Progenitor cell of endocrine pancreas (in vitro differentiated cells): ENCODE measurements at places on chromosomes 11 and 22. TPM values are rescaled to one million over a fixed set of nuclear protein-coding genes. Genes with fewer than 3 reads are reported as not detected.

SAA4 gene
- not detected in 2 replicates for total RNA-seq

OR8G1 gene
- total RNA-seq: not detected in 2 replicates

YPEL1 gene
- 24.9 and 30.5 TPM in 2 replicates for total RNA-seq

ZFP91 gene
- total RNA-seq: 48.3 and 51.2 TPM in 2 replicates

FAT3 gene
- total RNA-seq: 11.9 and 16.4 TPM in 2 replicates

GNB1L gene
- total RNA-seq: 9.0 and 9.9 TPM in 2 replicates

TSSK2 gene
- not detected in 2 replicates for total RNA-seq

APOBEC3H gene
- not detected in 2 replicates for total RNA-seq

DRD4 gene
- 1.1 and 2.7 TPM in 2 replicates for total RNA-seq

GRCh38 chr22:44436736-44437135 is 61.3 kb downstream of the RTL6 start:
- no peak for DNase-seq

DNA sequence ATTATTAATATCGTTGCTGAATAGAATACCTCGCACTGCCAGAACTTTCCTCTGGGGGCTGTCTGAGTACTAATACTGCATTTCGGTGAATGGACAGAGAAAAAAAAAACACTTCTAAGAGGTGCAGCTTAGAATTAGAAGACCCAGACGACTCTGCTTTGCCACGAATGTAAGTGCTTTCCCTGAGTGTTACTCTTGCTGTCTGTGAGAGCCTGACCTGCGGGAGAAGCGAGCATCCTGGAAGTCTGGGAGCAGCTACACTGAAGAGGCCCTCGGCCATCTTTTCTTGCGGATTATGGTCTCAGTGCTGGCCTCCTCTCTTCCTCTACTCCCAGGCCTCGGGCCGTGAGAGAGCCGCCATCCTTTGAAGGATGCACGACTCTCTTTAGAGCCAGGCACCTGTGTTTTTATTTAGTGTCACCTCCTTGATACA is 94.9 kb downstream of the SCN3B start:
- DNase-seq: no peak

DNA sequence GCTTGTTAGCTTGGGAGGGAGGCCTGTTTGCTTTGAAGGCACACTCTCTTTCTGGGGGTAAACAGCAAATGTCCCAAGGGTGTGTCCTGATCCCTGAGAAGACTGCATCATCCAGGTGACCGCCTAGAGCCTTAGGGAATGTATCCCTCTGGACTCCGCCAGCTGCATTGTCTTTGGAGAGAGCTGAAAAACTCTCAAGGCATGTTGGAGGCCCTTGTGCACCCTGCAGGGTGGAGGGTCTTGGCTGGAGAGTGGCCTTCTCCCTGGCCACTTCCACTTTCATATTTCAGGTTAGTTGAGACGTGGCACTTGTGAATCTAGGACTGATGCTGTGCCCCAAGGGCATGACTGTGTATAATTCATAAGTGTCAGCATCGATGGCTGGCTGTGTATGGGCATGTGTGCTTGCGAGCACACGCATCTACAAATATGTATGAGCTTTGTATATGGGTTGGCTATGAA is 70.6 kb downstream of the ZBTB16 start:
- DNase-seq: no peak

- no peak for DNase-seq
Observed at GRCh38 chr11:35632301-35632700, 14.0 kb downstream of the FJX1 start.

- no peak for DNase-seq
Observed at GRCh38 chr11:7520981-7521487, 7.2 kb downstream of the PPFIBP2 start.

DNA sequence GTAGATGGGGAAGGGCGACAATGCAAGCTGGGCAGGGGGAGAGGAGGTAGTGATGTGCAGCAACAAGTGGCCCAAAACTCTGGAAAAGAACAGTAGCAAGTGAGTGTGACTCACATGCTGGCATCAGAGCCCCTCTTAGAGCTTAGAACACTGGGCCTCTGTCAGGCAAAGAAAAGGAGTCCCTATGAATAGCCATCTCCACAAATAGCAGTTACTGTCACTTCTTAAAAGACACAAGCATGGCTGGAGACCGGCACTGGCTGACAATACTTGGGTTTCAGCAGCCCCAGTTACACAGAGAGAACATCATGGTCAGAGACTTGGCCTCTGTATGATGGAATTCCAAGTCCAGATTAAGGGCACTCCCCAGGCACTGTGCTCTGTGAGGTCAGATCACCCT is 58.2 kb downstream of the PRCP start:
- no peak for DNase-seq

GRCh38 chr11:120465921-120466534 is 45.5 kb upstream of the GRIK4 start:
- DNase-seq: no peak

DNA sequence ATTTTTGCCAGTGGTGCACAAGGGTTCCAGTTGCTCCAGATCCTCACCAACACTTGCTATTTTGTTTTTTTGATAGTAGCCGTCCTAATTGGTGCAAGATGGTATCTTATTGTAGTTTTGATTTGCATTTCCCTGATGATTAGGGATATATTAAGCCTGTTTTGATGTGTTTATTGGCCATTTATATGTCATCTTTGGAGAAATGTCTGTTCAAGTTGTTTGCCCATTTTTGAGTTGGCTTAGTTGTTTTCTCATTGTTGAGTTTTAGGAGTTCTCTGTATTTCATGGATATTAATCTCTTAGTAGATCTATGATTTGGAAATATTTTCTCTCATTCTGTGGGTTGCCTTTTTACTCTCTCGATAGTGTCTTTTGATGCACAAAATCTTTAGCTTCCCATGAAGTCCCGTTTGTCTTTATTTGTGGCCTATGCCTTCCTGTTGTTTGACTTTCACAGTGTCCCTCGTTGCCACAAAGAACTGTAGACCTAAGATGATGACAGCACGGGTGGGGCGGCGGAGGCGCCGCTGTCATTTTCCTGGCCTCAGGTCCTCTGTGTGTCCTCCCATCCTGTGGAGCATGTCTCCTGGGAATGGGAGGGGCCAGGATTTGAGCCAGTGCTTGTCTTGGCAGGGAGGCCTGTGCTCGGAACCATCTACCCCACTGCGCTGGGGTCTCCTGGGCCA is 33.5 kb downstream of the LRP5 start:
- DNase-seq: no peak

DNA sequence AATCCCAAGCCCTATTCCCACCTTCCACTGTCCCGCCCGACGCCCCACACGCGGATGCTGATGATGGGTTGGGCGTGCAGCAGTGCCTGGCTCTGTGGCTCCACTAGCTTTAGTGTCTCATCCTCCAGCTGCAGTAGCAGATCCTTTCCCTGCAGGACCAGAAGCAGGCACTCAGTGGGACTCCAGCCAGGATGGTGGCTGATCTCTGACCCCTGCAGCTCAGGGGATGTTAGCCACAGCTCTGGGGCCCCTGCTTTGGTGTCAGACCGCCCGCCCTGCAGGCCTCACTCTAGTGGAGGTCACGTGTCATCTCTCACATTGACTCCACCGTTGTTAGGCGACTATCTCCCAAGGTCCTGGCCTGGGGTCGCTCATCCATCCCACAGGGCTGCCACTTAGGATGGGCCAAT is 11.8 kb downstream of the SMPD1 start:
- DNase-seq: no peak

DNA sequence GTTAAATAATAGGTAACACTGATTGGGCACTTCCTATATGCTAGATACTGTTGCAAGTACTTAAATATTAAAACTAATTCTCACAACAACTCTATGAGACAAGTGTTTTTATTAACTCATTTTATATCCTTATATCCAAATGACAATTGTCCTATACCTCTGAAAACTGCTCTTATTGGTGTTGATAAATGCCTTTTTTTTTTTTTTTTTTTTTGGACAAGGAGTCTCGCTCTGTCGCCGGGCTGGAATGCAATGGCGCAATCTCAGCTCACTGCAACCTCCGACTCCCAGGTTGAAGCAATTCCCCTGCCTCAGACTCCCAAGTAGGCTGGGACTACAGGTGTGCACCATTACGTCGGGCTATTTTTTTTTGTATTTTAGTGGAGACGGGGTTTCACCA is 41.6 kb downstream of the MRTFA start:
- no peak for DNase-seq

DNA sequence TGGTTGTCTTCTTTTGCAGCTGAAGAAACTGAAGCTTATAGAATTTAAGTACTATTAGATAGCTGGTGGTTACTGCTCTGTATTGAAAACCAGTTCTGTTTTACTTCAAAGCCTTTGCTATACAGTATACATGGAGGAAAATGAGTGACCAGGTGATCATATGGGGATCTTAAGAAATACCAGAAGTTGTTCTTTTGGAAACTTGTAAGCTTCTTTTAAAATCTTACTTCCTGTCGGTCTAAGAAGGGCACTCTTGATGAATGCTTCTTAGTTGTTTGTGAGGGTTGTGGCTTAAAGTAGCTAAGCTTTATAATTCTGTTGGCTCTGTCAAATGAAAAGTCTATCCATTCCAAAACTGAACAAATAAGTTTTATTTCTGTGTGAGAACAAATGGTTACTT is 55.2 kb downstream of the PDE3B start:
- no peak for DNase-seq

DNA sequence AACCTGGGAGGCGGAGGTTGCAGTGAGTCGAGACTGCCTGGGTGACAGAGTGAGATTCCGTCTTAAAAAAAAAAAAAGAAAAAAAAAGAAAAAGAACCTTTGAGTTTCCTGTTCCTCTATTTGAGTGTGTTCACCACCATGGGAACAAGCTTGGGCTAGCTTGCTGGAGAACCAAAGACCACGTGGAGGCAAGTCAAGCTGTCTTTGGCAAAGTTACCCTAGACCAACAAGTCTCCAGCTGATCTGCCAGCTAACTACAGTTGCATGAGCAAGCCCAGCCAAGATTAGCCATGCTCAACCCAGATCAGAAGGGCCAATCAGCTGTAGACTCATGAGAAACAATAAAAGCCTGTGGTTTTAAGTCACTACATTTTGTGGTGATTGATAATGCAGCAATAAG is 29.7 kb downstream of the SLN start:
- DNase-seq: no peak

GRCh38 chr11:94241896-94242295 is 62.5 kb upstream of the IZUMO1R start:
- DNase-seq: no peak

DNA sequence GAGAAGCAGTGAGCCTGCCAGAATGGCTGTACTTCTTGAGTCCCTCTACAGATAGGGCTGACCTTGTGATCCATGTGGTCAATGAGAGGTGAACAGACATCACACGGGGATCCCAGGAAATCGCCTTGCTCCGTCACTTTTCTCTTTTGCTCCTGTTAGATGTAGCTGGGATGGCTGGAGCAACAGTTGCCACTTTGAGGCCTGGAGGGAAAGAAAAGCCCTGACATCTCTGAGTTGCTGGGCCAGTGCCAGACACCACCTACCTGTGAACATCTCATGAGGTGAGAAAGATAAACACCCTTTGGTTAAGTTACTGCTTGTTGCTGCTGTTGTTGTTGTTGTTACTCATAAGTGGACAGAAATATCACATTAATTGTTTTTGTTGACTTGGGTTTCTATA is 840.3 kb downstream of the TBC1D22A start:
- DNase-seq: no peak

DNA sequence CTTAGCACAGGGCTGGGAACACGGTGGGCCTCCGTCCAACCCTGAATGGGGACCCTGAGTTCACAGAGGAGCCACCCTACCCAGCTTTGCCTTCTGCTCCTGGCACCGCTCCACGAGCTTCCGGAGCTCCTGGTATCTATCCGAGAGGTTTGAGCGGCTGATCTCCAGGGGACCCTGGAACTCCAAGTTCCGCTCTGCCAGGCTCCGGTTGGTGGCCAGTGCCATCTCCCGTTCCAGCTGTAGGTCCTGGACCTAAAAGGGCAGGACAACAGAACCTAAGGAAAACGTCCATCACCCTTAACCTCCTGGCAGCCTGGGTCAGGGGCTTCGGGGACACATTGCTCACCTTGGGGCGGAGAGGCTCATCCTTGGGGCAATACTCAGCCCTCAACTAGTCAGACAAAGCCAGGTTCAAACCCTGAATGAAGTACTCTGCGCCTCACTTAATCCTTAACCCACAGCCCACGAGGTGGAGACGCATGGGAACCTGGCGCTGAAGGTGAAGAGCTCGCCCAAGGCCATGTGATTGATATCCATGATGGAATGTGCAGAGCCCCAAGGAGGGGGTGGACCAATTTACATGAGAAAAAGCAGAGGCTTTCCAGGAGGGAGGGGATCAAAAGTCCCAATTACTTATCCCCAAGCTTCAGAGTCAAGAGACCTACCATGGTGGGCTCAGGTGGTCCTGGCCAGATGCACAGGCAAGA is 27.1 kb downstream of the VPS37C start:
- no peak for DNase-seq

- no peak for DNase-seq
Observed at GRCh38 chr11:17531636-17532113, 12.5 kb downstream of the USH1C start.

GRCh38 chr22:29780748-29781676 is 13.8 kb downstream of the UQCR10 start:
- no peak for DNase-seq

GRCh38 chr11:17595526-17596309 is 48.7 kb downstream of the OTOG start:
- no peak for DNase-seq

DNA sequence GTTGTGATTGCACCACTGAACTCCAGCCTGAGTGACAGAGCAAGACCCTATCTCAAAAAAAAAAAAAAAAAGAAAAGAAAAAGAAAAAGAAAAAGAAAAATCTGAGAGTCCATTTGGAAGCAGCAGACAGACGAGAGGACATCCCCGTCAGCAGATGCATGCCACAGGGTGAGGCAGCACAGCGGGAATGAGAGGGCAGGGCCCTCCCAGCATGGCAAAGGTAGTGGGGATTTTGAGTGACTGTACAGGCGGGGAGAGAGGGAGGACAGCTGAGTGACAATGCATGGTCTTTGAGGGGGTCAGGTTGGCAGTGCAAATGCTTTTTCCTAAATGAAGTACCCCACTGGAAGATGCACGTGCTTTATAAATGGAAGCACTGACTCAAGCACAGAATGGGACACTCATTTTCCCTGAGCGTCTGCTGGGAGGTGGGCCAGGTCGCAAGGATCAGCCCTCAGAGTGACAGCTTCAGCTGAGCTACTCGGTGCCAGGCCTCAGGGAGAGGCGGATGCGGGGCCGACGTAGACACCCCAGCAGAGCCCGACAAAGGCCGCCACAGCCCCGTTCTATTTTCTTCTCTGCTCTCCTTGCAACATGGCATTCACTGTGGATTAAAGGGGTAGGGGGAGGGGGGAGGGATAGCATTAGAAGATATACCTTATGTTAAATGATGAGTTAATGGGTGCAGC is 113.5 kb downstream of the SHANK2 start:
- no peak for DNase-seq

- DNase-seq: no peak
Observed at GRCh38 chr11:102197670-102198139, 87.5 kb downstream of the YAP1 start.

DNA sequence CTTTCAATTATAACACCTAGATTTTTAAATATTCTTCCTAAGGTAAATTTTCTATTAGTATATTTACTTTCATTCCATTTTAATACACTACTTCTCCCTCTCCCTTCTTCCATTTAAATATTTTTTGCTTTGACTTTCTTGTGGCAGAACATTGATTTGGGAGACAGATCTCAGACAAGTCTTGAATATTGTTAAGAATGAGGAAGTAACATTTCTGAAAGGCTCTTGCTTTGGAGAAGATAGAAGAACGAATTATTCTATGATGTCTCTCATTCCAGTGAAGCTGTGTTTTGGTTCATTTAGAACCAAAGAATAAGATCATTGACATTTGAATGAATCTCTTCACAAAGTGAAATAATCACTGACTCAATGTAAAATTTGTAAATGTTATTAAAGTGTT is 2.4 kb downstream of the IPO7 start:
- DNase-seq: no peak
